ENCODE measurements at places on chromosomes 2 and 18.

GRCh38 chr2:206023183-206023582 is 62.8 kb downstream of the INO80D start:
- no peak for DNase-seq

DNA sequence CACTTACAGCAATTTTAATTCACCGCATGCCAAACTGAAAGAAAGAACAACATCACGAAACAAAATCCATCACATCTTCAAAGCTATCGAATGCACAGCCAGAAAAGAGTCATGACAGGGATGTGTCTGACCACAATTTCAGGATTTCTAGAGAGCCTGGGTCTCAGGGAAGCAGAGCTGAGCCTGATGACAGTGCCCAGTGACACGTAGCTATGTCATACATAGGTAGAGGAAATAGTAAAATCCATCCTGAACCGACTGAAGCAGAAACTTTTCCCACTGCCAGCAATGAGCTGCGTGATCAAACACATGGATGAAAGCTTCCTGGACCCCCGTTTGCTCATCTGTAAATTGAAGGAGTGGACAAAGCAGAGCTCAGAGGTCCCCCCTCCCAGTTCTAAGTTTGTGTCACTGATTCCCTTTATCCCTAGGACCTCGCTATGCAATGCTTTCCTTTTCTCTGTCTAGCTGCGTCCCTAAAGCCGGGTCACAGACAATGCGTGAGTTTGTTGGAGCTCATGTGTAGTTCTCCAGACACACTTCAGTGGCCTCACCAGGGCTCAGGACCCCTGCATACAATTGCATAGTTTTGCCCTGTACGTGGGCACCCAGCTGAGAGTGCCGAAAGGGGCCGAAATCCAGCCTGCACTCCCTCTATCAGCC is 37.6 kb downstream of the CCBE1 start:
- no peak for DNase-seq

- no peak for DNase-seq
Observed at GRCh38 chr18:54806526-54806925, 21.8 kb upstream of the RAB27B start.

GRCh38 chr2:3432693-3433338 is 53.3 kb downstream of the TRAPPC12 start:
- no peak for DNase-seq

GRCh38 chr2:152611458-152612231 is 105.6 kb downstream of the PRPF40A start:
- no peak for DNase-seq

DNA sequence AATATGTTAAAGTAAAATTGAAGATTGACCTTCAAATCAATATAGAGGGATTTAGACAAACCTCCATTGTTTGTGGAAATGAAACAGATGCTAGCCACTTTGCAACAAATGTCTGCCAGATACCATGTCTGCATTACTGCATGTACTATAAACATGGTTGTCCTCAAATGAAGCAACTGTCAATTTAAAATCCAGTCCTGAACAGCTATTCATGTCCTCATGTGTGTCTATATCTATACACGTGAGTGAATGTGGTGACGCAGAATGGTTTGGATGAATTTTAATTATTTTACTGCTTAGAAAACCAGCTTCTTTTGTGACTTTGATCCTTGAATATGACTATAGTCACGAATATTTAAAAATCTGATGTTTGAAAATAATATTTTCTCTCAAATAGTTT is 71.5 kb downstream of the NYAP2 start:
- DNase-seq = no peak

Data from stimulated activated CD4-positive, alpha-beta T cell treated with anti-CD3 and anti-CD28 coated beads, Interleukin-1b, Interleukin-23, amount 100 ng/mL, for 1 hour (primary cell).